NCI-H2081 (cell line): ENCODE measurements at places on chromosomes 16 and 17.

DNA sequence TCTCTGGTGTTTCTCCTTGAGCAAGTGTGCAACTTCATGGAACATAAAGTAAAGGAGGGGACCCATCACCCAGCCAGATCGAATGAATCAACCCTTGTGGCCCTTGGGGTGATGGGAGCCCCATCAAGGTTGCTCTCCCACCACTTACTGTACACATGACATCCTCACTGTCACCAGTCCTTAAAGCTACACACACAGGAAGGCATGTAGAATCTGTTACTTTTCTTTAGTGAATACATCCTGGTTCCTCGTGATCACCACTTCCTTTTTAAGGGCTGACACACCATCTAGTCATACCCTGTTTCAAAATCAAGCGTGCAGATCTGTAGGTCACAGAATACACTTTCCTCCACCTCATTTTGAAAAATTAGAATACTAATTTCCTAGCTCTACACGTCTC is 22.6 kb upstream of the MPHOSPH6 start:
- DNase-seq, result no peak

DNA sequence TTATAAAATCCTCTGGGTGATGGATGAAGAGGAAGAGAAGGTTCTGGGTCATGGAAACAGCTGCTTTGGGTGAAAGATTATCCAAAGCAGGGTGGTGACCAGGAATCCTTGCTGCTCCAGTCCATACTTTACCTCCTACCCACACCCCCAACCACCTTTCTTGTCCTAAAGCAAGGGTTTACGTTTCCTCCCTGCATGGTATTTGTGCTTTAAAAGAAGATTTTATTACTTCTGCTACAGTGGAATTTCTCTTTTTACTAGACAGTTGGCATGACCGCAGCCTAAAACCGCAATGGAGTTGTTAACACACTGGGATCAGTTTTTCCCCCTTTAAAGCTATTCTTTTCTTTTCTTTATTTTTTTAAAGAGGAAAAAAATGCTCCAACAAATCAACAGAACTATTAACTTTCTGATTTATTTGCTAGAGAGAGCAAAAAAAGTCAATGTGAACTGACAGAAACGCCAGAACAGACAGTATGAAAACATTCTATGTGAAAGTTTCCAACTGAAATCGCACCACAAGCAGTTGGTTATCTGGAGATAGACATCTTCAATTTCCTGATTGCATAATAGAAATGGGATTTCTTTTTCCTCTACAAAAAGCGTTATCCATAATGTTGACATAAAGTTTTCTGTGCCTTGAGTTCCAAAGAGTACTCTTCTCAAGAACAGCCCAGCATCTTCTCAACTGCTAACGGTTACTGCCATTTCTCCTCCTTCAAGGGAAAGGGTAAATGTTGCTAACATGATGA is 236.0 kb downstream of the IRX3 start:
- DNase-seq, result no peak

DNA sequence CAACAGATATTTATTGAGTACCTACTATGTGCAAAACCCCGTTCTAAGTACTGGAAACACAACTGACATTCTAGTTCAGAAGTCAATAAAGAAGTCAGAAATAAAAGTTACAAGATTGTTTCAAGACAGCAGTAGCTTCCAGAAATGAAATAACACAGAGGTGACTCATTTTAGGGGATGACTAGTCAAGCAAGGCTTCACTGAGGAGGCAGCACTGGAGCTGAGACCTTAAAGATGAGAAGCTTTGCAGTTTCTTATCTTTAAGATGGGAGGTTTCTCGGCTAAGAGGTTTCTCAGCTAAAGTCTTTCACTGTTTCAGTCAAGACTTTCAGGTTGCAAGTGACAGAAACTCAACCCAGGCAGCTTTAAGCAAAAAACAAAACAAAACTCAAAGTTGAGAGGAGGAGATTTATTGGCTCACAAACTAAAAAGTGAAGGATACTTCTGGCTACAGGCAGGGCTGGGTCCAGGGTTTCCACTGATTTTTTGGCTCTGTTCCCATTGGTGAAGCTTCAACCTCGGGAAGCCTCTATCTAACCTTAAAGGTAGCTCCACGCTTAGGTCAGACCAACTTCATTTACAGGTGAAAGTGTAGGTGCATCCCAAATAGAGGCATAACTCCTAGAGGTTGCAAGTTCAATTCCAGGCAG is 7.4 kb upstream of the MMP2 start:
- DNase-seq, result no peak

DNA sequence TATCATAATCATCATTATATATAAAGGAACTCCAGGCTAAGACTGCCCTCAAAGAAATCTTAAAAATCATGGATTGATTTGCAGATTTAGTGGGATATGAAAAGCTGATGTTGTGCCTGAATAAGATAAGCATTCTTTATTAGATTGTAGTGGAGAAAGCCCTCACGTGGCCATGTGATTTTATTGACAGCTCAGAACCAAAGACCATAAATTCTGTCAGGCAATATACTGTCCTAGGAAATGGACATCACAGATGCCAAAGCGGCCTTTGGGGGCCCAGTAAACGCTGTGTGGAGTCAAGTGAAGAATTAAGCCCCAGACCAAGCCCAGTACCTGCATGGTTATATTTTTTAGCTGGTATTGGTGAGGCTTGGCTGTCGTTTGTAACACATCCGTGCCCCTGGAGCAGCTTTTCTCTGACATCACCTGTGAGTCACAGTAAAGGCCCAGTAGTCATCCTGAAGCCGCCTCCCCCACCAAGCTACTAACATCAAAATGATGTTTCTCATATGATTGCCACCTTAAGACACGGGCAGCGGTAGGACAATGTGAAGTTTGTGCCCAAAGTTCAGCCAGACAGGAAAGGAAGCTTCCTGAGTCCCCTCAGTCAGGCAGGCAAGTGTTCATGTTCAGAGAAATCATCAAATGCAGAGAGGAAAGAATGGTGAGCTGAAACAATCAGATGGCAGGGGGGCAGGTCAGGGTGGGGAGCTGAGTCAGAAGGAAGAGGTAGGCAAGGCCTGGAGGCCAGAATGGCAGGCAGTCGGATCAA is 209.4 kb downstream of the IRX3 start:
- no peak for DNase-seq

GRCh38 chr17:78135858-78136500 is 5.4 kb downstream of the TMC8 start:
- no peak for DNase-seq

- no peak for DNase-seq
Measured at GRCh38 chr17:9432934-9433421, 142.6 kb downstream of the STX8 start.

GRCh38 chr16:85557083-85557970 is 55.8 kb upstream of the GSE1 start:
- DNase-seq, result no peak

DNA sequence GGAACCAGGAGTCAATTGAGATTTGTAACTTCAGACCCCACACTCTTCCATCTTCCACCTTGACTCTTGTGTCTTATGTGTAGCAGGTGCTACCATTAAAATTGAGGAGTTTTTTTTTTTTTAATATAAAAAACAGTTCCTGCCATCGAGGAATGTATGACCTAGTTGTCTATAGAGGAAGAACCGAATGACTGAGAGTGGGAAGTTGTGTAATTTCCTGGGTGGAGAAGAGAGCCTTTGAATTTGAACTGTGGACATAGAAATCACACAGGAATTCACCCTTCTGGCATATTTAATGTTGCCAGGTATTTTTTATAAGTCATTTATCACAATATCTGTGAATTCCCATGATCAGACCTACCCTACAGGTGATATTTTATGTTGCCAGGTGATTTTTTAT is 22.0 kb downstream of the SP2 start:
- DNase-seq, result no peak

- no peak for DNase-seq
Measured at GRCh38 chr16:3756113-3756512, 38.8 kb upstream of the TRAP1 start.

DNA sequence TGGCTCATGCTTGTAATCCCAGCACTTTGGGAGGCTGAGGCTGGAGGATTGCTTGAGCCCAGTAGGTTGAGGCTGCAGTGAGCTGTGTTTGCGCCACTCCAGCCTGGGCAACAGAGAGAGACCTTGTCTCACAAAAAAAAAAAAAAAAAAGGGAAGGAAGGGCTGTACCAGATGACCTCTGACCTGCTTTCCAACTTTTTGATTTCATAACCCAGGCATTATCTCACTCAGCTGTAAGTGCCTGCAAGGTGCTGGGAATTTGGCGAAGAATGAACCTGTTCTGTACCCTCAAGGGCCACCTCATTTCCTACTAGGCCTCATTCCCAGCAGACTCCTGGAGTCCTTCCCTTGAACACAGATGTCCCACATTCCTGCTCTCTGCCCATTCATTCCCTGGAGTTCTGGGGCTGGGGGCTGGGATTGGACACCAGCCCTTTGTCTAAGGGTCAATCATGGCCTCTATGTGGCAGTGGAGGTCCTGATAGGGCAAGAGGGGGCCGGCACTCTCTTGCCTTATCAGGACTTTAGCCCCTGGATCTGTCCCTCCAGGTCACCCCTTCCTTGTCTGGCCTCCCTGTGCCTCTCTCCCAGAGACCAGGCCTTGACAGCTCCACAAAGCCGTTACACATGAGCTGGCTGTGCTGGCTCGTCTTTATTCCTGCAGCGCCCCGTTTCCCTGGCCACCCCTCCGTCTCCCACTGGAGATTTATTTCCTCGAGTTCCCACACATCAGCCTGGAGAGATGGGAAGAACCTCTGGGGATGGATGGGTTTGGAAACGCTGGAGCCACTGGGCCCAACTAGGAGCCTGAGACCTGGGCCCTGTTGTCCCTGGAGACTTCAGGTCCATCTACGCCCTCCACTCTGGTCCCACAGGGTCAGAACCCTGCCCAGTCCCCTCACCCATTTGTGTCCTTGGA is 821 bp upstream of the GFAP start:
- DNase-seq, result no peak

- no peak for DNase-seq
Measured at GRCh38 chr16:85363881-85364280, 249.2 kb upstream of the GSE1 start.

DNA sequence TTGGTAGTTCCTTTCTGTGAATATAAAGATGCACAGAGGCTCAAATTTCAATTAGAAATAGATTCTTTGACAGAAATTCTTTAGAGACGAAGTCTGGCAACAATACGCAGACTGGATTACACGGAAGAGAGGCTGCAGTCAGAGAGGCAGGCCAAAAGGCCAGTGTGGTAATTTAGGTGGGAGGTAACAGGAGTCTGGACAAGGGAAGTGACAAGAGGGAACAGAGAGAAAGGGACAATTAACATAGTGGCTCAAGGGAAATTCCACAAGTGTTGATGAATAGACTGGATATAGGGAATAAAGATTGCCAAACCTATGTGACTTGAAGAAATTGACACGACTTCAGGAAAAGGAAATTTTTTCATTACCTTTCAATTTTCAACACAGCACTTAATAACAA is 54.6 kb downstream of the STX8 start:
- DNase-seq, result no peak

DNA sequence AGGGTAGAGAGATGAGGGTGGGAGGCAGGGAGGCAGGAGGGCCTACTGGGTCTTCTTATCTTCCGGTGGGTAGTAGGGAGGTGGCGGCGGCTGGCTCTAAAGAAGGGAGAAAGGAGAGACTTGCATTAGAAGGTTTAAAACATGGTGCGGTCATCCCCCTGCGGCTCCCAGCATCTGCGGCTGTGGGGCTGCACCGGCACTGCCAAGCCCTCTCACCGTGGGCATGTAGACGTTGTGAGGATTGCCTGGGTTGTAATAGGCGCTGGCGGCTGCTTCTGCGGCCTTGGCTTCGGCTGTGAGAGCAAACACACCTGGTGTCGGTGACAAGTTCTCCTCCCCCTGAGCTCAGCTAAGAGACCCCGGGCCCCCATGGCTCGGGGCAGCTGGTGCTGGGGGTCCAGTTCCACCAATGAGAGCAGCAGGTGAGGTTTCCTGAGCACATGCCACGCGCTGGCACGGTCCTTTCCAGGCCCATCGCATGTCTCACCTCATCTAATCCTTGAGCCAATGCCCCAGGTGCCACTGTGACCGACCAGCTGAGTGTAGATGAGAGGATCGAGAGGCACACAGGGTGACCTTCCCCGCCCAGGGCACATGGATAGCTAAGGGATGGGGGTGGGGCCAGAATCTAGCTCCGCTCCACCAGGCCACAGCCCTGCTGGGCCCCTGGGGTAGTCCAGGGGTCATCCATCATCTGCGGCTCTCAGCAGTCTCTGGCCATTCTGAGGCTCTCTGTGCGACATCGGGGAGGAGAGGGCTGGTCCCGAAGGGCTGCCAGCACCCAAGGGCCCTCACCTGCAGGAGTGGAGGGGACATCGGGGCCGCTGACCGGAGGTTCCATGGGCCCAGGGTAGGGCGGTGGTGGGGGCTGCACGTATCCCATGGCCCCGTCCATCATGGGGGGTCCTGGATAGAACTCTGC is 2.7 kb upstream of the UNC13D start:
- peak; percentile 51 for DNase-seq

- no peak for DNase-seq
Measured at GRCh38 chr17:40475234-40475908, 26.1 kb downstream of the TNS4 start.

GRCh38 chr16:56363781-56364565 is 61.4 kb downstream of the AMFR start:
- DNase-seq, result no peak

DNA sequence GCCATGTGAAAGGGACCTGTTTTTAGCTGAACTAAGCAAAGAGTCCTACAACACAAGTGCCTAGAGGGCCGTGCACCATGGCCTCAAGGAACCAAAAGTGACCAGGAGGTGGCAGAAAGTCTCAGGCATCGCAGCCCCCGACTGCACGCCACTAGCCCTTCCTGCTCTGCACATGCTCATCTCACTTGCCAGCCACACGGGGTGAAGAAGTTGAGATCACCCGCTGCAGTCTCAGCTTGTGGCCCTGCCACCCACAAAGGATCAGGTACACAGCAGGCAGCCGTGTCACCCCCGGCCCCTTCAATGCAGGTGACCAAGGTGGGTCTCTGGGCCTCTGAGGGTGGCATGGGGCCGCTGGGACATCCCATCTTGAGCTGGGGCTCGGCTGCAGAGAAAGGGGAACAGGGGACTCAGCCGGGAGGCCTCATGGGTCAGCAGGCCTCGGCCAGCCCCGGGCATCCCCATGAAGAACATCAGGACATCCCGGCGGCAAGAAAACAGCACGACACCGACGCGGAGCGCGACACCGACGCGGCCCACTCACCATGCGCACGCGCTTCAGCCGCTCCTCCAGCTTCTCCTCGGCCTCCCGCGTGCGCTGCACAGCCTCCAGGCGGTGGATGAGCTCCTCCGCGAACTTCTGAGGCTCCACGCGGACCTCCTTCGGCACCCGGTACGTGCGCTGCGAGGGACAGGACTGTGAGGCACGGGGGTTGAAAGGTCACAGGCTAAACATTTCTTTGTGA is 21.0 kb downstream of the PDIA2 start:
- DNase-seq, result no peak

- DNase-seq, result no peak
Measured at GRCh38 chr17:42472709-42473521, 14.2 kb downstream of the ATP6V0A1 start.
